ENCODE measurements at places on chromosomes 2 and 18.

DNA sequence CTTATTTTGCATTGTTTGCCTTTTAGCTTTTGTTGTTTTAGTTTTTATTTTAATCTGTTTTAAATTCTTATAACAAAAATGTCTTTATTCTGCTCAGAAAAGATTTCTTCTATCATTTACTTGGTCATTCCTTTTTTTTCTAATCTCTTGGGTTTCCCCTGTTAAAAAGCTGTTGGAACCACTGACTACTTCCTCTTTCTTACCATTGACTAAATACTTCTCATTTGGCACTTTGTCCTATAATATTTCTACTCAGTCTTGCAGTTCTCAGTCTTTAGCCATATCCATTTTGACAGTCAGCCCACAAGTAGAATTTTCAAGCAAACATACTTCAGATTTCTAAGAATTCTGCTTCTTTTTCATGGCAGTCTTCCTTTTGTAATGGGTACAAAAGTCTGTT lies 567.2 kb downstream of the SATB2 start:
- no peak for DNase-seq

- DNase-seq, result no peak
These were observed 245.7 kb downstream of the DYM start for GRCh38 chr18:49214706-49215105.

DNA sequence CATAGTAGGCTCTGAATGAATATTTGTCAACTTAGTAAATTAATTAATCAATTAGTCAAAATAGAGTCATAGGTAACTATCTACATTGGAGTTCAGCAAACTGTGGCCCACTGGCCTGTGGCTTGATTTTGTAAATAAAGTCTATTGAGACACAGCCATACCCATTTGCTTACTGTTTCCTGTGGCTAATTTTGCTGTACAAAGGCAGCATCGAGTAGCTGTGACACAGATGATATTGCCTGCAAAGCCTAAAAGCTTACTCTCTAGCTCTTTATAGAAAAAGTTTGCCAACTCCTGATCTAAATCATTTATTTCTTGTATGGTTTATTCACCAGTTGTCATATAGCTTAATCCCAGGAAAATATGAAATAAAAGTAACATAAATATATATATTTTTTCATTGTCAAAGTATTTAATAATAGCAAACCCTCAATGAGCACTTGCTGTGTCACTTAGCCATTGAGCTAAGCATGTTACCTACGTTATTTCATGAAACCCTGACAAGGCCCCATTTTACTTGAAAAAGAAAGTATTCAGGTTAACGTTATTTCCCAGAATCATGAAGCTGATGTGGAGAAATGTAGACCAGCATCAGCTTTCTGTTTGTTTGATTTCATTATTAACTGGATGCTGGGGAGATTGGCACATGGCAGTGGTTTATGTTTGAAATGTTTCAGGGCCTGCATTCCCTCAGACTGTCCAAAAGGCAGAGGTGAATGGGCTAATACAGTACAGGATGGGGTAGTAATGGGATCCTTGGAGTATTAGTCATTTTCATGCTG lies 69.6 kb downstream of the ICOS start:
- no peak for DNase-seq

GRCh38 chr2:20744366-20745335 lies 77.7 kb downstream of the GDF7 start:
- no peak for DNase-seq

GRCh38 chr2:43041173-43041591 lies 185.2 kb downstream of the ZFP36L2 start:
- no peak for DNase-seq

- DNase-seq, result no peak
These were observed 20.4 kb downstream of the CNOT11 start for GRCh38 chr2:101273056-101273455.

DNA sequence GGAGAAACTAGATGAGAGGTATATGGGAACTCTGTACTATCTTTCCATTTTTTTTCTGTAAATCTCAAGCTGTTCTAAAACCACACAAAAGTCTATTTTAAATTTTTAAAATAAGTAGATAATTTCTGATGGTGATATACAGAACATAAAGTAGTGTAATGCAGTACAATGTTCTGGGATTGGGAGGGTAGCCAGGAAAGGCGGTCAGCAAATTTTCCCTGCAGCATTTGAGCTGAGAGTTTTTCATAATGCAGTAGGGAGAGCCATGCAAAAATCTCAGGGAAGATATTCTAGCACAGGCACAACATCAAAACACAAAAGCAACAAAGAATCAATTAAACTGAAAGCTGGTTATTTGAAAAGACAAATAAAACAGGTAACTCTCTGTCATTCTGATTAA lies 141.5 kb downstream of the NCKAP5 start:
- no peak for DNase-seq

Measured in effector memory CD4-positive, alpha-beta T cell (primary cell).